ENCODE measurements at places on chromosomes 2 and 18. TPM values are rescaled to one million over a fixed set of nuclear protein-coding genes. Genes with fewer than 3 reads are reported as not detected.

The LIPG gene
- total RNA-seq, result 0.10 TPM

The GNAL gene
- total RNA-seq, result 7.8 TPM

The SLC4A3 gene
- total RNA-seq, result 2.9 TPM

The RBMS1 gene
- 65.8 TPM for total RNA-seq

The RALBP1 gene
- total RNA-seq, result 30.9 TPM

The REEP1 gene
- total RNA-seq, result 0.57 TPM

The CCDC178 gene
- not detected for total RNA-seq

The RAD51AP2 gene
- not detected for total RNA-seq

The GAL3ST2 gene
- not detected for total RNA-seq

The GALNT1 gene
- 50.7 TPM for total RNA-seq

The TRIM43 gene
- total RNA-seq, result 0.05 TPM

The C2orf80 gene
- not detected for total RNA-seq

The CAB39 gene
- 58.5 TPM for total RNA-seq

The POMC gene
- total RNA-seq, result not detected

The ERFE gene
- total RNA-seq, result 6.3 TPM

The LOXHD1 gene
- total RNA-seq, result not detected

The LINC00305 gene
- total RNA-seq, result not detected

The ATP6V1B1 gene
- total RNA-seq, result 2.2 TPM

The CYS1 gene
- total RNA-seq, result 1.4 TPM

The C1QL2 gene
- total RNA-seq, result 0.14 TPM

The KCNG3 gene
- total RNA-seq, result 1.3 TPM

The UGT1A8 gene
- total RNA-seq, result not detected

All from A549 treated with DMSO at 1 μM for 4 hours (cell line).